ENCODE measurements at places on chromosomes 12 and 14.

DNA sequence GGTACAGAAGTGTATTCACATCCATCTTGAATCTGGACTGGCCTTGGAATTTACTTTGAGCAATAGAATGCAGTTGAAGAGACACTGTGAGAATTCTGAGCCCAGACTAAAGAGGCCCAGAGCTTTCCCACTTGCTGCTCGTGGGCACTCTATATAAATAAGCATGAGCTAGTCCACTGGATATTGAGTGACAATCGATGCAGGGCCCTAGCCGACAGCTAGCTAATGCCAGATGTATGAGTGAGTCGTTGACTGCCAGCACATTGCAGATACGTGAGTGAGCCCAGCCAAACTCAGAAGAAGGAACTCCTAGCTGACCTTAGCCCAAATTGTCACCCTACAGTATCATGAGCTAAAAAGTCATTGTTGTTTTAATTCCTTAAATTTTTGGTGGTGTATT is 24.9 kb downstream of the NAV3 start:
- no peak for DNase-seq

DNA sequence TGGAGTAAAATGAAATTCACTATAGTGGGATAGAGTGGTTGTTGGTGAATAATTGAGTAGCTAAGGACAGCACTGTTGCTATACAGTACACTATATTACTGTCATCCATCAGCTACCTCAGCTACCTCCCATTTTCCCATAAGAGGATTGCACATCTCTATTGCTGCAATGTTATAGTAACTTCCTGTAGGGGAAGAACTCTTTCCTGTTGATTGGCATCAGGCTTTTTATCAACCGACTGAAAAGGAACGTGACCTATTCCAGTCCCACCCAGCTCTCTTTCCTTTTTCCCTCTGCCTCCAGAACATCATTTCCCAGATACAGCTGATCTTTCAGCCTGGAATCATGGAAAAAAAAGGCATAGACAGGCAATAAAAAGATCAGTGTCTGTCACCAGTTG is 117.4 kb downstream of the ADAMTS20 start:
- no peak for DNase-seq

- no peak for DNase-seq
These were observed 3.3 kb downstream of the DCN start for GRCh38 chr12:91179315-91179714.

GRCh38 chr12:51827925-51828818 is 20.3 kb downstream of the FIGNL2 start:
- DNase-seq, result no peak

All from right lung (tissue), 10 donors.